Stimulated activated CD4-positive, alpha-beta T cell treated with anti-CD3 and anti-CD28 coated beads, Interleukin-15, amount 100 ng/mL, for 1 hour (primary cell): ENCODE measurements at places on chromosomes 6 and 20.

GRCh38 chr6:52937908-52938307 is 28.4 kb upstream of the GSTA3 start:
- DNase-seq: no peak

- DNase-seq: no peak
These were observed 839.4 kb downstream of the MAFB start for GRCh38 chr20:39849664-39850063.

DNA sequence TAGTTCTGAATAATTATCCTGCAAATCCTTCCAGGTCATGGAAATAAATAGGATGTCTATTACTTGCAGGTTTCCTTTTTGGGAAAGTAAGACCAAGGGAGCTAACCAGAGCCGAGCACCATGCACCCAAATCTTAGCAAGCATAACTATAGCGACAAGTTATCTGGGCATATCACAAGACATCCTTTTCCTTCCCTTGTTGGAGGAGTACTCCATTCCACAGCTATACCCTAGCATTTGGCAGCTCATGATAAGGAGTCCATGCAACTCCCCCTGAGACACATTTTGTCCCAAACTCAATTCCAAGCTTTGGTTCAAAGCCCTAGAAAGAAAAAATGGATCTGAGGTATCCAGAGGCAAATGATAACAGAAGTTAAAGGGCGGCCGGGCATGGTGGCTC is 16.5 kb upstream of the ASCC3 start:
- no peak for DNase-seq

DNA sequence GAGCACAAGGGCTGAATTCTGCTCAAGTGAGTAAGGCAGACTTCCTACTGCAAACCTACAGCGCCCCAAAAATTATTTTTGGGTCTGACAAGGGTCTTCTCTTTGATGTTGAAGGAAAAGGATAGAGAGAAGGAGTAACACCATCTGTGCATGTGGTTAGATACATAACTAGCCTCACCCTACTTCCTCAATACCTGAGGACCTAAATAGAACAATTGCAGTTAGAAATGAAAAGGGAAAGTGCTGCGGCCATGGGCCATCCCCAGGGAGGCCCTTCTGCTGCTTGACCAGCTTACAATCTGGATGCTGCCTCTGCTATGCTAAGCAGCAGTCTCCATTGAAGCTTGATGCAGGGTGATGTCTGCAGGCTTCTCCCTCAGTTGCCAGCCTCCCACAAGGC is 63.2 kb upstream of the ARMH2 start:
- DNase-seq: no peak

GRCh38 chr6:4598384-4598995 is 177.7 kb upstream of the CDYL start:
- DNase-seq: no peak

GRCh38 chr6:50116797-50117542 is 67.2 kb upstream of the DEFB112 start:
- DNase-seq: no peak

- no peak for DNase-seq
These were observed 34.9 kb downstream of the NHLRC1 start for GRCh38 chr6:18087396-18088165.

DNA sequence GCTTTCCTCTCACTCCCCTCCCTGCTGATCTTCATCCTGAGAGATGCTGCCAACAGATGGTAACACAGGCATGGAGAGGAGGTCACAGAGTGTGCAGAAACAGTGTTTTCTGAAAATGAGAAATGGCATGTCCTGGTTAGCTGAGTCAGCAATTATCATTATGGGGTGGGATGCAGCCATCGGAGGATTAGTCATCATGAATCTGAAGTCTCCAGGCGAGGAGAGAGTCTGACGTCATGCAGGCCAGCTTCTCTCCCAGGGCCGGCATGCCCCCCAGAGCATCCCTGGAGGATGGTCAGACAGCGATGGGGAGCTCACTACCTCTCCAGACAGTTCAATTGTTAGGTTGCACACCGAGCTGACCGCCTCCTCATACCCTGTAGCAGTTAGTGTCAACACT is 4.7 kb upstream of the GTSF1L start:
- DNase-seq: no peak
